ENCODE measurements at places on chromosomes 3 and 15. TPM values are rescaled to one million over a fixed set of nuclear protein-coding genes. Genes with fewer than 3 reads are reported as not detected.

Gene PAQR5
- not detected for total RNA-seq

Gene SNTN
- total RNA-seq = not detected

GRCh38 chr3:21447476-21448151, 303.4 kb downstream of the ZNF385D start:
- no peaks in the 10 kb centered on the region for H3K36me3 ChIP-seq
- H3K27ac ChIP-seq = no peak overlapping the region
- DNase-seq = no peak

DNA sequence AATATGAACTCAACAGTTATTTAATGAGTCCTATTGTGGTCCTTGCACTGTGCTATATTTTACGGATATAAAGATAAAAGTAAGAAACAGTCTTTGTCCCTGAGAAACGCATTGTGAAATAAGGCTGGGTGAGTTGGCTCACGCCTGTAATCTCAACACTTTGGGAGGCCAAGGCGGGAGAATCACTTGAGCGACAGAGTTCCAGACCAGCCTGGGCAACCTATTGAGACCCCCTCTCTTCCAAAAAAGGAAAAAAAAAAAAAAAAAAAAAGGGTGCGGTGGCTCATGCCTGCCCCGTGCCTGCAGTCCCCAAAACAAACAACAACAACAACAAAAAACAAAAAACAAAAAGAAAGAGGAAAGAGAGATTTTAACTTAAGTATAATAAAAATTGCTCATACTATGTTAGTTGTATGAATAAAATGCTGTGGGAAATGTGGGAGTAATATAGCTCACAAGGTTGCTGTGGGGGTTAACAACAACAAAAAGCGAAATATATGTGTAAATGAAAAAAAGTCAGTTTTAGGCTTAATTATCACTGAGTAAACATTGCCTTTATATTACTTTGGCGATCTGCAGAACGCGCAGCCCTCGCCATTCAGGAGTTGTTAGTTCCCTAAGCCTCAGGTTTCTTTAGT, 461 bp upstream of the FNDC3B start:
- DNase-seq = no peak
- peak overlapping the region; percentile 86 for H3K4me3 ChIP-seq
- H3K27ac ChIP-seq = peak overlapping the region; percentile 88

- DNase-seq = no peak
- no peak overlapping the region for H3K27ac ChIP-seq
- H3K4me1 ChIP-seq = no peaks in the 10 kb centered on the region
- H3K27me3 ChIP-seq = no peaks in the 10 kb centered on the region
- no peak overlapping the region for H3K4me3 ChIP-seq
Observed at GRCh38 chr3:164521644-164522043, 556.7 kb downstream of the SI start.

DNA sequence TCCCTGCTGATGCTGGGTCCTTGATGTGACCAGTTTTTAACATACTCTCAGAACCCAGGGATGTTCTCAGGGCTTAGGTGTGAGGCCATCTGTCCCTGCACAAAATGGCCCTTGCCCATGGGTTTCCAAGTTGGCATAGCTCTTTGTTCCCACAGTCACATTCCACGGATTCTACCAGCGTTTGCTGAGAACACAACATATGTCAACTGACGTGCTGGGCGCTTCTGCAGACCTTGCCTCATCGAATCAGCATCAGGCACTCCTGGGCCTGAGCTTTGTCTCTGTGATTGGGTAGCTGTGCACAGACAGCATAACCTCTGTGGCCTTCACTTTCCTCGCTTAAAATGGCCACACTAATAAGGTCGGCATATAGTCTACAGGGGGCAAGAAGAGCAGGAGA, 69.0 kb downstream of the MGLL start:
- H3K27ac ChIP-seq = no peak overlapping the region
- no peak for DNase-seq
- H3K27me3 ChIP-seq = peaks cover 19% of the 10 kb centered on the region
- peaks cover 33% of the 10 kb centered on the region for H3K4me1 ChIP-seq
- H3K4me3 ChIP-seq = no peak overlapping the region
- H3K36me3 ChIP-seq = no peaks in the 10 kb centered on the region

- H3K4me1 ChIP-seq = peaks cover 52% of the 10 kb centered on the region
- peak overlapping the region; percentile 93 for H3K27ac ChIP-seq
- H3K36me3 ChIP-seq = peaks cover 2% of the 10 kb centered on the region
- H3K4me3 ChIP-seq = peak overlapping the region; percentile 12
- no peak for DNase-seq
Observed at GRCh38 chr15:63501256-63502089, 2.9 kb upstream of the USP3 start.
